ENCODE measurements at places on chromosomes 2 and 18.

GRCh38 chr2:143144813-143145455, 15.7 kb downstream of the ARHGAP15 start:
- no peak for DNase-seq

DNA sequence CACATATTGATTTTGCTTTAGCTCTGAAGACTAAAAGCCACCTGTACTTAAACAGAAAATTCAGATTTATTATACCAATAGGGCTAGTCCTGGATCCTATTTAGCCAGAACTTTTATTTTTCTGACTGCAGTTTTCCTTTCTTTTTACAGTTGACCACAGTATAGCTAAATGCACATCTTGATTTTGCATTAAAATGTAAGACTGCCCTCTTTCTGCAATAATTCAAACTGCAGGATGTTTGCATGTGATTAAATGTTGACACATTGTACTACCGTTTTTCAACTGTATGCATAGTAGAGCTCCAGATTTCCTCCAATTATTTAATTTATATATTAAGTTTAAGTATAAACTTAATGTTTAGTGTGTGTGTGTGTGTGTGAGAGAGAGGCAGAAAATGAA, 1262.9 kb downstream of the SUCLG1 start:
- DNase-seq = no peak

- no peak for DNase-seq
Measured at GRCh38 chr2:136070913-136071312, 47.0 kb downstream of the CXCR4 start.

GRCh38 chr2:200590090-200590489, 4.3 kb downstream of the AOX1 start:
- DNase-seq = no peak

GRCh38 chr2:155456222-155456621, 757.7 kb downstream of the KCNJ3 start:
- no peak for DNase-seq

GRCh38 chr2:24403832-24404212, 43.5 kb upstream of the ITSN2 start:
- no peak for DNase-seq

GRCh38 chr2:172427256-172427989, at the start of gene ITGA6:
Gene ITGA6, plus strand, starts transcription at chr2:172427586.
- DNase-seq = peak; percentile 82

- DNase-seq = no peak
Measured at GRCh38 chr2:83959266-83959665, 499.8 kb downstream of the SUCLG1 start.

- DNase-seq = no peak
Measured at GRCh38 chr18:69954719-69955480, 7.2 kb upstream of the CD226 start.

DNA sequence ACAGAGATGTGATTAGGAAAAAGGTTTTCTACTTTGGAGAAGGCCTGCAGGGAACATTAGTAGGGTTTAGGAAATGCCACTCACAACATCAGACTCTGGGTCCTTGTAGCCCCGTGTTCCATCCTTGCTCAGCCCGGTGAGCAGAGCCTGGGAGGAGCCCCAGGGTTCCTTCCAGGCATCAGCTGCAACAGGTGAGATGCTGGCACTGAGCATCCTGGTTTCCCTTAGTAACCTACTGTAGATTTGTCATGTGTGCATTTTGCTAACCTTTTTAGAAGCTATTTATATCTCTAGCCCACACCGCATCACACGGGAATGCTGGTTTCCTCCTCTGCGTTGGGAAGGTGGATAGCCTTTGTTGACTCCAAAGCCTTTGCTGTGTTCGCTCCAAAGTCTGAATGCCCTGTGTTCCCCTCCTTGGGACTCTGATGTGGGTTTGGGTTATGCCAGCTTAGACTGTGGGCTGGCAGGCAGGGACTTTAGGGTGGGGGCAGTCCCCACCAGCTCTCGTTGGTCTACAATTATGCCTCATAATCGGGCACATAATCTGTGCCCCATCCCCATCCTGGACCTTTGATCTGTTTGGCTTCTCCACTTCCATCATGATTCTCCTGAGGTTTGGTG, 69.3 kb downstream of the TMEM247 start:
- DNase-seq = no peak

DNA sequence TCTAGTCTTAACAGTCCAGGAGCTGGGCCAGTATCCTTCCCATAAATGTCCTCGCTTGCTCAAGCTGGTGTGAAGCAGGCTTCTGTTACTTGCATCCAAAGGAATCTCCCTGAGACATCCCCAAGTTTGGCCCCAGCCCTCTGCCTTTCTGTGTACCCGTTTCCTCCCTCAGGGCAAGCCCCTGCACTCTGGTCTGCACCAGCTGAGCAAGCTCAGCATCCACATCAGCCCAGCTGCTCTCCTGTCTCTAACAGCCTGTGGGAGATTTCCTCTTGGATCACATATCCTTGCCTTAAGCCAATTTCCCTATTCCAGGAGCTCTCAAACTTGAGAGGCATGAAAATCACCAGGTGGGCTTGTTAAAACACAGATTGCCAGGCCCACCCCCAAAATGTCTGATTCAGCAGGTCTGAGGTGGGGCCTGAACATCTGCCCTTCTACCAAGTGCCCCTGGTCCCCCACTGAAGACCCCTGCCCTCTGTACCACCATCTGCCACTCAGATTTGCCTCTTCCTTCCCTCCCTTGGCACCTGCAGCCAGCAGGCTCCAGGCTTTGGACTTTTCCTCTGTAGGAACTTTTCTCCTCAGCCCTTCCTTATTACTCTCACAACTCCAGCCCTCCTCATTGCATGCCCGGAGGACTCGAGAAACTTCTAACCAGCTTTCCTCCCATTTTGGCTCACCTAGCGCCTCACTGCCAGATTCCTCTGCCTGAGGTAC, 32.1 kb downstream of the REEP1 start:
- DNase-seq = no peak
